Naive thymus-derived CD8-positive, alpha-beta T cell (primary cell): ENCODE measurements at places on chromosomes 7 and 10. TPM values are rescaled to one million over a fixed set of nuclear protein-coding genes. Genes with fewer than 3 reads are reported as not detected.

GRCh38 chr7:137572056-137572784, 228.7 kb upstream of the PTN start:
- DNase-seq, result no peak

- no peak for DNase-seq
Observed at GRCh38 chr10:69176823-69177222, 3.2 kb upstream of the SUPV3L1 start.

Gene DEPP1
- not detected for polyA plus RNA-seq

DNA sequence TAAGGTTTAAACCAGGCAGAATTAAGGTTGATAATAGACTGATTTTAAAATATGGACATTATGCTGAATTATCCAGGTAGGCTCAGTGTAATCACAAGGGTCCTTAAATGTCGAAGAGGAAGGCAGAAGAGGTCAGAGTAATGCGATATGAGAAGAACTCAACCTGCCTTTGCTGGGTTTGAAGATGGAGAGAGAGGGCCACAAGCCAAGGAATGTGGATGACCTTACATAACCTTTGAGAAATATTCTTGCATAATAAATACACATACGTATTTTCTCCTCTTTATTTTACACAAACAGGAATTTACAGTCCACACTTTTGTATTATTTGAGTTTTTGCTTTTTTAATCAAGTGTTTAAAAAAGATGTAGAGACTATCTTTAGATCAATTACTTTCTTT, 88.5 kb downstream of the ST7 start:
- DNase-seq, result no peak

DNA sequence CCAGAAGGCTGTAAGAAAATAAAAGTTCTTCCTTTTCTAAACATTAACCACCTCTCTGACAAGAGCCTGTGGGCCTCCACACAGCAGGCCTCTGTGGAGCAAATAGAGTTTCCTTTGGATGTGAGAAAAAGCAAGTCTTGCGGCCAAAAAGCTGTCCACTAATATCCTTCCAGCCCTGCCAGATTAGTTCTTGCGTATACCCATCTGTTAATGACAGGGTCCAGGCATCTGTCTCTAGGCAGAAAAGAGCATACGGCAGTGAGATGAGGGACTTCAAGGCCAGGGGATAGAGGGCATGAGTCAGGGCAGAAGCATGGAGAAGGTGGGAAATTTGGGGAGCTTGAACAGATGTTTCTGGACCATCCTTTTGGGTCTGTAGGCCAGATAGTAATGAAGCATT, 164.9 kb downstream of the NSUN6 start:
- DNase-seq, result no peak

Gene POMZP3
- 3.5 TPM for polyA plus RNA-seq

DNA sequence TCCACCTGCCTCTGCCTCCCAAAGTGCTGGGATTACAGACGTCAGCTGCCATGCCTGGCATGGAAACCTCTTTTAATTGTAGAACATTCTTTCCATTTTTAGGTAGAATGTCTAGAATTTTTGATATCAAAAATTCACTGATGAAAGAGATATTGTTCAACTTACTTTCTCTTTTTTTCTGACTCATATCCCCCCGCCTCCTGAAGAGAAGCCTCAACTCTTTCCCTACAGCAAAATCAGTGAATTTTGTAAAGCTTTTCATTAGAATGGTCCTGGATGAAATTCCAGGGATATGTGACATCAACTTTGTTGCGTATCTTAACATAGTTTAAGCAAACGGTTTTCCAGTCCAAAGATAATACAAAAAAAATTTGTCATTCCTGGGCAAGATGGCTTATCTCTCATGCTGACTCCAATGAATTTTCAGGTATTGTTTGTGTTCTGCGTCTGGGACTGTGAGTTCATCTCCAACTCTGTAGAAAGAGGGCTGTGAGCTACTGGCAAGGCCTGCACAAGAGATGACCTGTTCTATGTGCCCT, 256.8 kb downstream of the BMPER start:
- DNase-seq, result no peak

DNA sequence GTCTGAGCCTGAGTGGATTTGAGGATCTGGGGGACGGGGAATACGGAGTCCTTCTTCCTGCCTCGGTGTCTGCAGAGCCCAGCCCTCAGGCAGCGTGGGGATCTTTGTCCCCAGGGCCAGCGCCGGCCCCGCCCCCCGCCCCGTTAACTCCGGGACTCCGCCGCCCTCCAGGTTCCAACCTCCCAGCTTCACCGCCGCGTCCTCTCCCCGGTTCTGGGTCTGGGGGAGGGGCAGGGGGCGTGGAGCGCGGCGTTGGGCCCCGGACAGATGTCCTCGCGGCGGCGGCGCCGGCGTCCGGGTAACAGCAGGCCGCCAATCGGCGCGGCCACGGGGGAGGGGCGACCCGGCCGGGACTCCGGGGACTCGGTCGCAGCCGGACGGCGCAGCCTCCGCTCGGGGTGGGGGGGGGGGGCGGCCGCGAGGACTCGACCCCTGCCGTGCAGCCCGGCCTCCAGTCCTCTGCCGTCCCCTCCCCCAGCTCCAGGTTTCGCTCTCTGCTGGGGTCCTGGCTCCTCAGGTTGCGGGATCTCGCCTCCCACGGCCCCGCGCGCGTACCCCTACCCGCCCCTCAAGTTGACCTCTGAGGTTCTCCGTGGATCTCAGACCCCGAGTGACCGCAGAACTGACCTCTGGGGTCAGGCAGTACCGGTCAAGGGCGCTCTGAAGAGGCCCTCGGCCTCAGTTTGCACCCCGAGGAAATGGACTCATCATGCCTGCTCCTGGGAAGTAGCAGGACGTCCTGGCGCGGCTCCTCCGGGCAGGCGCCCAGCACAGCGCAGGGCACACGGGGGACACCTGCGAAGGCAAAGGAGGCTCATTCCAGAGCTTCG, 2.3 kb upstream of the ELFN1 start:
- no peak for DNase-seq

Gene SUGCT
- 1.3 TPM for polyA plus RNA-seq

DNA sequence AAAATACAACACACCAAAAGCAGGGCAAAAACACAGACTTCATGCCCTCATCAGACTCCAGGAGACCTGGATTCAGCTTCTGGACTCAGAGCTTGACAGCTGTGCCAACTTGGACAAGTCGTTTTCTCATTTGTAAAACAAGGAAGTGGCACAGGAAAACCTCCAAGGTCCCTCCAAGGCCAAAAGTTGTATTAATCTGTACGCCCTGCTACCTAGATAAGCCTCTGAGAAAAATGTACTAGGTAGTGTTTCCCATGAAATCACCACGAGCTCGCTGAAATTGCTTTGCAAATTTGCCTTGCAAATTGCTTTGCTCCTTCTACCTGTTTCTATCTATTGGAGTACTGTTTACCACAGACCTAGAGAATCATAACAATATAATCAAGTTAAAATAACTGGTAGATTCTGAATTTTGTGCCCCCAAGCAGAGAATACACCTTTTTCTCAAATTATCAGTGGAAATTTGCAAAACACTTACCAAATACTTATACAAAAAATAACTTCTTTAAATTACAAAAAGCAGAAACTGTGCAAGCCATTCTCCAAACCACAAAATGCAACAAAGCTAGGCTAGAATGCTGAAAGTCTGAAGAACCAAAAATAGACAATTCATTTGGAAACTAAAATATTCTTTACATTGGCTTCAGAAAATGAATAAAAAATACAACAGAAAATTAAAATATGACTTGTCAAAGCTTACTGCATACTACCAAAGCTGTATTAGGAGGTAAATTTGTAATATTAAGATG, 158.1 kb upstream of the CHST15 start:
- no peak for DNase-seq

Gene VSTM4
- not detected for polyA plus RNA-seq

Gene FAM149B1
- polyA plus RNA-seq, result 5.1 TPM

- DNase-seq, result peak; percentile 70
Observed at GRCh38 chr10:46106410-46107255, 60.6 kb upstream of the MSMB start.

Gene CRHR2
- not detected for polyA plus RNA-seq

DNA sequence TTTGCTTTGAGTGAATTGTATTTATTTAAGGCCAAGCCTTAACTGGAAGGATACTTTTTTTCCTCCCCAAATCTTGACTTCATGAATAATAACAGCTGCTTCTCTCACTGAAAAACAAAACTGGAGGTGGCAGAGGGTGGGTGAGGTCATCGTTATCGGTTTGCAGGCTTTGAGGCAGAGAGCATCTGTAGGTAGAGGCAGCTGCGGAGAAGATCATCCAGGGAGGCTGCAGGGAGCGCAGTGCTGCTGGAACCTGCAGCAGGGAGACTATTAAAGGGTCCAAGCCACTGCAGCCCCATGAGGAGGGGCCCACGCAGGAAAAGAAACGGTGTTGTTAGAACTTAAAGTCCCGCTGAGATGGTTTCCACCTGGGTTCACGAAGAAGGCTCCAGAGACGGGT, 112.1 kb upstream of the SDK1 start:
- DNase-seq, result no peak

- DNase-seq, result no peak
Observed at GRCh38 chr10:45490277-45490676, 116.3 kb downstream of the ALOX5 start.

Gene UROS
- 71.8 TPM for polyA plus RNA-seq

GRCh38 chr10:116774728-116775151, 32.4 kb upstream of the HSPA12A start:
- DNase-seq, result no peak

DNA sequence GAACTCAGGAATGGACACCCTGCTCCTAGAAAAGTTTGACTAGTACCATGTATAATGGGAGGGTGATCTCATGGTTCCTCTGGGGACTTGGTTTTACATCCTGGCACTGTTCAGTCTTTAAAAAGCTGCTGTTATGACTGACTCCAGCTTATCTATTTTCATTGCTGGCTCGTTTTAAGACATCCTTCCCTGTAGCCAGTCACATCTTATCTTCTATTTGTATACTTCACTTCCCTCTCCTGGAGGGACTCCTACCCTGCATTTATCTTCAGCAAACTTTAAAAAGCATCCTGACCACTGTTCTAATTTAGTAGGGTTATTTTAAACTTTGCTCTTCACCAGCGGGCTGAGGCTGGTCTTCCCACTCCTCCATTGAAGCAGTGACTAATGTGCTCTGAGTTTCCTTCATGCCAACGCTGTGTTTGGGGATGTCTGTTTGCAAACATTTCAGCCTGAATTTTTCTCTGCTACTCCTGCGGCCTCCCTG, 72.9 kb upstream of the ARMC3 start:
- no peak for DNase-seq

Gene NME8
- not detected for polyA plus RNA-seq

Gene C10orf88
- polyA plus RNA-seq, result 7.0 TPM

- DNase-seq, result no peak
Observed at GRCh38 chr10:123204127-123204461, 49.9 kb downstream of the BUB3 start.

GRCh38 chr7:2476776-2477446, 713 bp upstream of the GRIFIN start:
- no peak for DNase-seq

- no peak for DNase-seq
Observed at GRCh38 chr7:142771353-142771723, 568 bp downstream of the PRSS2 start.

DNA sequence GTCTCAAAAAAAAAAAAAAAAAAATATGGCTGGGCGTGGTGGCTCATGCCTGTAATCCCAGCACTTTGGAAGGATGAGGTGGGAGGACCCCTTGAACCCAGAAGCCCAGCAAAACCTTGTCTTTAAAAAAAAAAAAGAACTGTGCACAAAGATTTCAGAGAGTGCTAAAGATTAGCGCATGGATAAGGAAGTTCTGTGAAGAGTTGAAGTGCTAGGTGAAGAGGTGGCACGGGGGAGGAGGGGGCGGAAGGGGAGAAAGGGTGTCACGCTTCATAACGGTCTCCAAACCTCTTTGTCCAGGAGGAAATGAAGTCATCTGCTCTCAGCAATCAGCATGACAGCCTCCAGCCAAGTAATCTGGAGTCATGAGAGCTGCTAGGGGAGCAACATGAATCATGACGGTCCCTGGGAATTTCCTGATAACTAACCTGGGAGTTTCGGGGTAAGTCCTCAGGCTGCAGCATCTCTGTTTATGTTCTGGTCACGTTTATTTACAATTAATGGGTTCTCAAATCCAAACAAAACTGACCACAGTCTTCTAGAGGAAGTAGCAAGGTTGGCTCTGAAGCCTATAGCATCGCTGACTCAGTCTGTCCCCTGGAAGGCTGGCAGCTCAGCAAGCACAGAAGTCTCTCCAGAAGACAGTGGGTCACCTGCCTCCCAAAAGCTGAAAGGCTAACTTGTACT, 1.9 kb upstream of the PLAU start:
- DNase-seq, result no peak

- DNase-seq, result no peak
Observed at GRCh38 chr7:43021431-43021830, 89.3 kb downstream of the MRPL32 start.

Gene AGR2
- polyA plus RNA-seq, result not detected

DNA sequence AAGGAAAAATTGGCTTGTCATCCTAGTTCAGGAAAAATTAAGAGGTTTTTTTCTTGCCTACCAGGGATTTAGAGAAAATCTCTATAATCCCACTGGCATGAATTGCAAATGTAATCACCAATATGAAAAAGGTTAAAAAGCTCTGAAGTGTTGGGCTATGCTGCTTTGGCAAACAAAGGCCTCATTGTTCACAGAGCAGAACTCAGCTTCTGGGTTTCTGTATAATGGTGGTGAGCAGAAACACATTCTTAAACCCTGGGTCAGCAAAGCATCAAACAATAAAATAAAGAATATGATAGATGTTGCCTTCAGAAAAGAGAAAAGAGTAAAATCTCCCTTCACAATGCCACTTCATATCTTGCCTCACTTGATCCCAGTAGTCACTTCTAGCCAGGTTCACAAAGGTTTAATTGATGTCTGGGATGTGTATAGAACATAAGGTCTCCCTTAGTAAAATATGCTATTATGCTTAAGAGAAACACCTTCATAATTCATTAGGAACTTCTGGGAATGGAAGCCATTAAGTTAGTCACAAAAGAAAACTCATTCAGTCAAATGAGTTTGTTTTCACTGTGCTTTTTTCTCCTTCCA, 1255.5 kb upstream of the PHF14 start:
- no peak for DNase-seq

DNA sequence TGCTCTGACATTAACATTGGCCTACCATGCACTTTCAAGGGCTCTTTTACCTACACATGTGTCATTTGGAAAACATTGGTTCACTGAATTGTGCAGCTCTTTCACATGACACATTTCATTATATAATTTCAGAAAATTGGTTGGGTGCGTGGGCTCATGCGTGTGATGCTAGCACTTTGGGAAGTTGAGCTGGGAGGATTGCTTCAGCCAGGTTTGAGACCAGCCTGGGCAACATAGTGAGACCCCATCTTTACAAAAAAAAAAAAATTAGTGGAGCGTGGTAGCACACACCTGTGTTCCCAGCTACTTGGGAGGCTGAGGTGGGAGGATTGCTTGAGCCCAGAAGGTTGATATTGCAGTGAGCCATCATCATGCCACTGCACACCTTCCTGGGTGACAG, 3.9 kb downstream of the TASOR2 start:
- no peak for DNase-seq

Gene MRC1
- not detected for polyA plus RNA-seq
